ENCODE measurements at places on chromosomes 5 and 9.

- DNase-seq: peak; percentile 67
Observed at GRCh38 chr9:133406480-133407307, 11.1 kb downstream of the REXO4 start.

- peak; percentile 78 for DNase-seq
Observed at GRCh38 chr9:101458963-101459631, 23.5 kb upstream of the ALDOB start.

- peak; percentile 84 for DNase-seq
Observed at GRCh38 chr5:59174248-59174844, 591.5 kb downstream of the RAB3C start.

DNA sequence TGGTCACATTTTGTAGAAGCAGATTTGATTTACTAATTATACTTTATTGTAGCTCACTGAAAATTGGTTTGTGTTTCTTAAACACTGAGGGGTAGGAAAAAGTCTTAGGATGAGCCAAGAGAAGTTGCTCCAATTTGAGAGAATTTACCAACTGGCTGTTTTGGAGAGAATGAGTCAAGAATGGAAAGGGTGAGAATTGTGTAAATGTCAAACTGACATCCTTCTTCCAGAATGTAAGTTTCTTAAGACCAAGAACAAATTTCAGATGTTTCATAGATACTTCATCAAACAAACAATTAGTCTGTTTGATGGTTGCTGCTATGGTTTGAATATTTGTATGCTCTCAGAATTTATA is 106.2 kb upstream of the TXNDC8 start:
- DNase-seq: peak; percentile 91

DNA sequence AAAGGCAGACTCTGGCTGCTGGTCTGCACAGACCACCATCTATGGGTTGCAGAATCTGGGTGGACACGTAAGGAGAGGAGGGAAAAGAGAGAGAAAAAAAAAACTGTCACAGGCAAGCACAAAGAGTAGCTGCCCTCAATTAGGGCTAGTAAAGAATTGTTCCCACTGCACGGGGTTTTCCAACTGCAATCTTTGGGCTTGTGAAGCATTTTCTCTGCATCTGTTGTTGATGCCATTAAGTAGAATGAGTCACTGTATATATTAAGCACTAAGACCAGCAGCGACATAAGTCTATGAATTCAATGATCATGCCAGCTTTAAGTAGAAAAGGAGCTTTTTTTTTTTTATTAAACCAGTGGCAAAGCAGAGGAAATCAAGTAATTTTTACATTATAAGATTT is 40.2 kb downstream of the MED10 start:
- DNase-seq: no peak

DNA sequence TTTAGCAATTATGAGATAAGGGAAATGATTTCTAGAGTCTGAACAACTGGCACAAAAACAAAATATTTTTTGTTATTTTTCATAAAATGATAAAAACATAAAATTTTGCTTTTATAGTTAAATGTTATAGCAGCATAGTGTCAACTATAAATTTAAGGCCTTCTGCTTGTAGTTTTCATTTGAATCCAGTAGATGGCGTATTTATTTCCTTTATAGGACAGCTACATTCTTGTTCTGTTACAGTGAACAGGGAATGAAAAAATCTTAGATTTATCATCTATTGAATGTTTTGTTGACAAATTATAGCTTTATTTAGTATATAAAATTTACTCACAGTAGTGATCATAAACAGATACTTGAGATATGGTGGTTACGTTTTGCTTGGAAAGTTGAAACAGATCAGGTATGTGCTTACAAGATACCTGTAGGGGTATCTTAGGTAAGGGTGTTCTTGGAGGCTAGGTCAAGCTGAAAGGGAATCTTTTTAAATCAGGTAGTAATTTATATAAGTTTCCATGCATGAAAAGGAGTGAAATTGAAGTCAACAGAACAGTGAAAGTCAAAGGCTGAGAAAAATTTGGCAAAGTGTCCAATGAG is 239.3 kb upstream of the GRIN3A start:
- peak; percentile 20 for DNase-seq

DNA sequence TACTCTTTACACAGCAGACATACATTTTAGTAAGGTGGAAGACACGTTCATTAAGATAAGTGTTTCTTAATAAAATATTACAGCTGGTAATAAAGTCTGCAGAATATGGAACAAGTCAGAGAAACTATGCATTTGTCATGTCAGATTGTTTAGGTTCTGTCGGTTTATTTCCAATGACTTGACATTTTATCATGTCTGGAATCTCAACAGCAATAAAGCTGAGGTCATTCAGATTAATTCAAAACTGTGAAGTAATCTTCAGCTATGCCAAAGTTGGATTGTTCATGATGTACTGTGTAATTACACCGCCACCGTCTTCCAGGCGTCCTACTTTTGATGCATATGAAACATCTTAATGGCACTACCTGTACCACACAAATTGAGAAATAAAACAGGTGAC is 1032.6 kb downstream of the CDH12 start:
- DNase-seq: no peak

DNA sequence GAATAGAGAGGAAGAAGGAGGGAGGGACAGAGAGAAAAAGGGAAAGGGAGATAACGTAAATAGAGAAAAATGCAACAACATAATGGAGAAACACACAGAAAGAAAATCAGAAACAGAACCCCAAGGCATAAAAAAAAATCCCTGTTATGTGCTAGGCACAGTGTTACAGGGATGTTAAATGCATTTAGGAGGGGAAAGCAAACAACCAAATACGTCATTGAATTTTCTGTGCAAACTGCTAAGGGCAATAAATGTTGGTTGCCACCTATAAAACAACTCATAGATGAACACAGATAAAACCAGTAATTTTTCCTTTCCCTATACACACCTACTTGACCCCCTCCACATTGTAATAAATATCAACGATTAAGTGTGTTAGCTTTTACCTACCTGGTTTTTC is 51.3 kb upstream of the ASTN2 start:
- no peak for DNase-seq

GRCh38 chr9:133122605-133122934 is 1.5 kb upstream of the RALGDS start:
- DNase-seq: no peak

DNA sequence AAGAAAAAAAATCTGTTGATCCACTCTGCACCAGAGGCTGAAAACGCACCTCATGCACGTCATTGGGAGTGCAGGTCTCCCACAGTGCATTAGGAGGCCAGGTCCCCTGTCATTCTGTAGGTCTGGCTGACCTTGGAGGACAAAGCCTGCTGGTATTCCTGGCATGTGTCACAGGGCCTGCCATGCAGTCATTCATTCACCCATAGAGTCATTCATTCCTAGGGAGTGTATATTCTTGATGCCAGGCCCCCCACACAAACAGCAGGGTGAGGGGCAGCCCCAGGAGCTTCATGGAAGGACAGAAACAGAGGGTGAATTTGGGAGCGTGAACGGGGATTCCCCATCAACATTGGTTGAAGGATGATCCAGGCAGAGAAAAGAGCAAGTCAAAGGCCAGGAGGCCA is 2.2 kb downstream of the GBGT1 start:
- no peak for DNase-seq

- DNase-seq: no peak
Observed at GRCh38 chr5:115785381-115786065, 30.9 kb downstream of the CDO1 start.

GRCh38 chr5:73901043-73901442 is 275.0 kb downstream of the ARHGEF28 start:
- DNase-seq: no peak

- DNase-seq: no peak
Observed at GRCh38 chr5:174423558-174423957, 300.8 kb upstream of the MSX2 start.

DNA sequence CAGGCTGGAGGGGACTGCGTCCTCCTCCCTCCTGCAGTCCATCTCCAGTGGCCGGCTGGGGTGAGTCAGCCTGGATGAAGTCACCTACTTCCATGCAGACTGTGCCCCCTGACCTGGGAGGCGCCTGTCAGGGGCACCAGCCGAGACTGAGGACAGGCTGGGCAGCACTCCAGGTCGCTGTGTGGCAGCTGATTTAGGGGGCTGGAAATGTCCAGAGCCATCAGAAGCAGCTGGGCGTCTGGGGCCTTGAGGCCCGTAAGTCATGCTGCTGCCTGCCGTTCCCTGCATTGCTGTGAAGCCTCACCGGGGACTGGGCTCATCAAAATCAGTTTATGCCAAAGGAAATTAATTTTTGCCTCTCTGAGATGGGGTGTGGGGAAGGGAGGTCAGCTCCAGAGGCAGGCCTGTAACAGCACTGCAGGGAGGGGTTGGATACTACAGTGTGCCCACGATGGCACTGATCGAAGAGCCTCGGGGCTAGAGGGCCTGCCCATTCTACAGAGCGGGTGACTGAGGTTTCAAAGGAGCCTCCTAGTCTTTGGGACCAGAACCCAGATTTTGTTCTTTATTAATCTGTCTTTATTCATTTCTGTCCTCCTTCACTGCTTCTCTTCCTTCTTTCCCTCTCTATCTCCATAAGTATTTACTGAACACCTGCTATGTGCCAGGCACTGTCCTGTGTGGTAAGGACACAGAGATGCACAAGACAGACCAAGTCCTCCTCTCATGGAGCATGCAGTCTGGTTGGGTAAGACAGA is 70.4 kb upstream of the PSD2 start:
- peak; percentile 62 for DNase-seq

DNA sequence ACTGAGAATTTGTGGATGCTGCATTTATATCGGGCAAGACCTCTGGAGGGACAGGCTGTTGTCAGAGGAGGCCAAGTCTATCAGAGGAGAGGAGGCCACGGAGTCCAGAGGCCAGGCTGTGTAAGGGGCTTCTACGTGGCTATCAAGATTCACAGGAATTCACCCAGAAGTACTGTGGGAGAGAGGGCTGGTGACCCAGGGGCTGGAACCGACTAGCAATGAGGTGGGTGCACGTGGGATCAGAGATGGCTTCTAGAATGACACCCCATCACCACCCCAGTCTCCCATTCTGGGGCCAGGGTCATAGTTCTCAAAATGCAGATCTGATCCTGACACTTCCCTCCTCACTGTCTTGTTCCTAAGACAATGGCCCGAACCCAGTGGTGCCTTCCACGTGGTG is 61.2 kb upstream of the PHYKPL start:
- no peak for DNase-seq

GRCh38 chr9:83238871-83239640 is 176.1 kb upstream of the RASEF start:
- DNase-seq: peak; percentile 17

DNA sequence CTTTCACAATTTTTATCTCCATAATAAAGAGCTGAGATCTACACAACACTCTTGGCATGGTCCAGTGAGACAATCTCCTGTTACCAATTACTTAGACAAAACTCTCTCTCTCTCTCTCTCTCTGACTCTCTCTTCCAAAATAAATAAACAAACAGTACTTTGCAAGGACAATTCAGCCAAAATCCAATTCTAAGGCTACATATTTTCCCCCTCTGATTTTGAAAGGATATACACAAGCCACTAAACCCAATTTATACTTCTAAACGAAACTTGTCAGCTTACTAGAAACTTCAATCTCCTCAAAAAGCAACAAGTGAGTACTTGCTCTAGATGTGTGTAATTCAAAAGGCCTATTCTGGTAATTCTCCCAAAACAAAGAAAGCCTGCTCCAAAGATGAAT is 26.3 kb upstream of the TNPO1 start:
- DNase-seq: peak; percentile 31

DNA sequence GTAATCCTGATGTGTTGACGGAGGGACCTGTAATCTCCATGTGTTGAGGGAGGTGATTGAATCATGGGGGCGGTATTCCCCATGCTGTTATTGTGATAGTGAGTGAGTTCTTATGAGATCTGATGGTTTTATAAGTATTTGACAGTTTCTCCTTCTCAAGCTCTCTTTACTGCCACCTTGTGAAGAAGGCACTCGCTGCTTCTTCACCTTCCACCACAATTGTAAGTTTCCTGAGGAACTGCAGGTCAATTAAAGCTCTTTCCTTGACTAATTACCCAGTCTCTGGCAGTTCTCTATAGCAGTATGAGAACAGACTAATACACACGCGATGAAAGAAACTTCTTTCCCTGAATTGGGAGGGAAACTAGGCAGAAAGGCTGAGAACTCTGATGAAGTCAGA is 141.1 kb upstream of the RAD23B start:
- no peak for DNase-seq

GRCh38 chr9:72826996-72827949 is 125.6 kb downstream of the ALDH1A1 start:
- DNase-seq: no peak

- DNase-seq: no peak
Observed at GRCh38 chr5:8381972-8382371, 513.0 kb downstream of the MTRR start.

- peak; percentile 83 for DNase-seq
Observed at GRCh38 chr9:137459152-137459600, at the start of gene NSMF. NSMF (minus strand) TSS chr9:137459334; CDS start chr9:137459102, 232 bp downstream.

GRCh38 chr5:120517607-120518252 is 53.6 kb downstream of the PRR16 start:
- DNase-seq: no peak

GRCh38 chr5:179153341-179153901 is 93.2 kb downstream of the ZNF354C start:
- no peak for DNase-seq

- DNase-seq: peak; percentile 16
Observed at GRCh38 chr5:157708866-157709265, 22.4 kb upstream of the THG1L start.

- DNase-seq: no peak
Observed at GRCh38 chr5:147223343-147223742, 11.5 kb upstream of the STK32A start.
